ENCODE measurements at places on chromosomes 11 and 22.

DNA sequence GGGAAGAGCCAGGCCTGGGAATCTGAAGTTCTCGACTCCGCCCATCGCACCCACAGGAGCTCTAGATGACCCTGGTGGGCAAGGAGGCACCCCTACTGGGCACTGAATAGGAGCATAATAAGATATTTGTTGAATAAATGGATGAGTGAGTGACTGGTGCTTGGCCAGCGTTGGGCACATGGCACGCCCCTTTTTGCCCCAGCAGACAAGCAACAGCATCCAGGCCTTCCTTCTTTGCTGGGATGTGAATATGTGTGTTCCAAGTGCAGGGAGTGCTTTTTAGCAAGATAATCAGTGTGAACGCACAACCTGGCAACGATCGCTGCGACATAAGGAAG is 443 bp upstream of the CELF1 start:
- DNase-seq, result no peak

DNA sequence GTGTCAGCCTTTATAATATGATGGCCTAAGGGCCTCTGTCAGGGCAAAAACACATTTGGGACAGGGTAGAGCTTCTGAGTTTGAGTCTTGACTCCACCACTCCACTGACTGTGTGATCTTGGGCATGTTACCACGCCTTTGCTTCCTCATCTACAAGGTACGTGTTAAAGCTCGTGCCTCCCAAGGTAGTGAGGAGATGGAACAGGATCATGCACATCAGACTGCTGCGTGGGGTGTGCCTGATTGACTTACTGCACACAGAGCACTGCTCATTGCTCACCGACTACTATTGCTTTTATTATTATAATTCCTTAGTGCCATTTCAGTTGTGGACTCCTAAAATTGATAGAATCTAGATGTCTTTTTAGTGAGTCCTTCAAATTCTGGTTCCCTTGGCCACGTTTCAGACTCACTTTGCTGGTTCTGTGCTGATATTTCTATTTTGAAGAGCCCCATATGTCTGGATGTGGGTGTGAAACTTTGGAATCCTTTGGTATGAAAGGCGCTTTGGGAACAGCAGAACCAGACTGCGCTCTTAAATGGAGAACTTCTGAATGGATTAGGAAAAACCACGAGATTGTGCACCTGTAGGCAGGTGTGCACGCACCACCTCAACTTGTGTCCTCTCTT is 44.1 kb upstream of the RAB1B start:
- DNase-seq, result no peak

GRCh38 chr22:24355574-24355973 is 71.8 kb upstream of the ADORA2A start:
- no peak for DNase-seq

DNA sequence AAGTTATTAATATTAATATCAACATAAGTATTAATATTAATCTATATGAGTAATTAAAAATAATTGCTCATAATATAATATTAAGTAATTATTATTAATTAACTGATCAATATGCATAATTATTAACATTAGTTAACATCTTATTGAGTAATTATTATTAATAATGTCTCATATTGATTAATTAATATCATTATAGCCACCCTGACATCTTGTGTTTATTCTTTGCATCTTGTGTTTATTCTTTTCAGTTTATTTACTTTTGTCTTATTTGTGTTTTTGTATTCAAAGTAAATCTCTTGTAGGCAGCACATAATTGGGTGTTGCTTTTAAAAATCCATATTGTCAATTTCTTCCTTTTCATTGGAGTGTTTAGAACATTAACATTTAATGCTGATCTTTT is 56.6 kb downstream of the MYEOV start:
- no peak for DNase-seq

- no peak for DNase-seq
Measured at GRCh38 chr11:8870411-8871170, 40.4 kb upstream of the AKIP1 start.

- no peak for DNase-seq
Measured at GRCh38 chr11:62108017-62108750, 15.6 kb upstream of the INCENP start.

DNA sequence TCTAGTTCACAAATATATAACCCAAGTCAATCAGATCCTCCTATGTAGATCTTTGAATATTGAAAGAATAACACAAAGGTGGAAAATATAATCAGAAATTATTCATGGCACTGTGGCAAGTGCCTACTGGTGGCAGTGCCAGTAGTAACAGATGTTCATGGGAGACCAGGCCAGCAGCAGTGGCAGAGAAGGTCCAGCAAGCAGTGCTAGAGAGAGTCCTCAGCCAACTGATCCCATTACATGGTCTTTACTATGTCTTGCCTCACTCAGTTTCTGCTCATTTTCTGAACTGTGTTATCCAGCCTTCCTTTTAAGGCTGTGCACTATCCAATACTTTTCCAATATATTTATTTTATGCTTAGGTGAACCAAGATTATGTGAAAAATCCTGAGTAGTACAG is 124.9 kb downstream of the MRTFA start:
- DNase-seq, result no peak

- DNase-seq, result no peak
Measured at GRCh38 chr11:1453611-1454034, 33.0 kb downstream of the MOB2 start.

GRCh38 chr11:95485115-95485900 is 254.3 kb upstream of the SESN3 start:
- DNase-seq, result no peak

GRCh38 chr22:39276440-39277141 is 31.8 kb upstream of the PDGFB start:
- DNase-seq, result no peak

- no peak for DNase-seq
Measured at GRCh38 chr11:44774731-44775130, 48.0 kb downstream of the TSPAN18 start.

DNA sequence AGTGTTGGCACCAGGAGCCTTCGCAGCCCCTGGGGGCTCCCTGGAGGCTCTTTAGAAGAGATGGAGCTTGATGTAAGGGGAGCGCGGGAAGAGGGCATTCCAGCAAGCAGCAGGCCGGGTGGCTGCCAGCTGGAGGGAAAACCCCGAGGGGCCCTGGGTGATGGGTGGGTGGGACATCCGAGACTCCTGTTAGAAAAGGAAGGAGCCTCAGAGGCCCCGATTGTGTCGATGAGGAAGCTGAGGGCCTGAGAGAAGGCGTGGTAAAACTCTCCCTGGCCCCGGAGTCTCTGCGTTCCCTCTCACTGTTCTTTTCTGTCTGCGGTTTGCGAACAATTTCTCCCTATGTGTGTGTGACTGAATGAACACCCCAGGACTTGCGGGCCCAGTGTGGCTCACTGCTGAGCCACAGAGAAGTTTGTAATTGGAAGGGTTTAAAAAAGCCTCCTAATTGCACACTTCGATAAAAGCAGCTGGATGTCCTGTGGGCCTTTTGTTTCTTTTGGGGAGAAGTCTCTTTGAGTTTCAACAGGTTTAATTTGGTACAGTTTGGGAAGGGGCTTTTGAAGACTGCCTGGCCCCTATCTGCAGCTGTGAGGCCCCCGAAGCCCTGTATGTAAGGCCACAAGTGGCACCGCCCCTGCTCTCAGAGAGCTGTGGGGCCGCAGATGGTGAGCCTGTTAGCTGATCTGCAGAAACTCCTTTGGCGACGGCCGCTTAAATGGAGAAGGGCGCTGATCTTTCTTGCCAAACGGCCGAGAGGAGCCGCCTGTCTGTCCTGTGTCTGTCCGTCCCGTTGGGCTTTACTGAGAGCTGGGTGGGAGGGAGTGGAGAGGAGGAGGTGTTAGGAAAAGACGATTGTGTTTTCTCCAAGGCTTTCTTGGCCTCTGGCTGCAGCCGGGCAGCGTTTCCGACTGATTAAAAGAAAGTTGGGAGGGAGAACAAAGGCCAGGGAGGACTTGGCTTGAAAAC is 2.0 kb downstream of the FBLN1 start:
- DNase-seq, result no peak

DNA sequence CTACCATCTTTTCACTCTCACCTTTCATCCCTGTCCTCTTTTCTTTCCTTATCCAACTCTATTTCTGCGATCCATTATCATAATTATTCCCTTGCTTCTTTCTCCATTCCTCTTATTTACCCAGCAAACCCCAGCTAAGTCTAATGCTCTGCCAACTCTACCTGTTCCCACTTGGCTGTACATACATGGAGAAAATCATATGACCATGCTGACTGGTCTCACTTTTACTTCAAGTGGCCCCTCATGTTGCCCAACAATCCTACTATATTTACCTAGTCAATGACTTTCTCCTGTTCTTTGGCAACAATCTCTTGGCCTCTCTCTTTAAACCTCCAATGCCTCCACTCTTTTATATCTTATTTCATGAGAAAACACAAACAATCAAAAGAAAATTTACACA is 94.1 kb downstream of the USP35 start:
- DNase-seq, result no peak

- DNase-seq, result no peak
Measured at GRCh38 chr22:43821606-43822425, 9.7 kb upstream of the EFCAB6 start.

DNA sequence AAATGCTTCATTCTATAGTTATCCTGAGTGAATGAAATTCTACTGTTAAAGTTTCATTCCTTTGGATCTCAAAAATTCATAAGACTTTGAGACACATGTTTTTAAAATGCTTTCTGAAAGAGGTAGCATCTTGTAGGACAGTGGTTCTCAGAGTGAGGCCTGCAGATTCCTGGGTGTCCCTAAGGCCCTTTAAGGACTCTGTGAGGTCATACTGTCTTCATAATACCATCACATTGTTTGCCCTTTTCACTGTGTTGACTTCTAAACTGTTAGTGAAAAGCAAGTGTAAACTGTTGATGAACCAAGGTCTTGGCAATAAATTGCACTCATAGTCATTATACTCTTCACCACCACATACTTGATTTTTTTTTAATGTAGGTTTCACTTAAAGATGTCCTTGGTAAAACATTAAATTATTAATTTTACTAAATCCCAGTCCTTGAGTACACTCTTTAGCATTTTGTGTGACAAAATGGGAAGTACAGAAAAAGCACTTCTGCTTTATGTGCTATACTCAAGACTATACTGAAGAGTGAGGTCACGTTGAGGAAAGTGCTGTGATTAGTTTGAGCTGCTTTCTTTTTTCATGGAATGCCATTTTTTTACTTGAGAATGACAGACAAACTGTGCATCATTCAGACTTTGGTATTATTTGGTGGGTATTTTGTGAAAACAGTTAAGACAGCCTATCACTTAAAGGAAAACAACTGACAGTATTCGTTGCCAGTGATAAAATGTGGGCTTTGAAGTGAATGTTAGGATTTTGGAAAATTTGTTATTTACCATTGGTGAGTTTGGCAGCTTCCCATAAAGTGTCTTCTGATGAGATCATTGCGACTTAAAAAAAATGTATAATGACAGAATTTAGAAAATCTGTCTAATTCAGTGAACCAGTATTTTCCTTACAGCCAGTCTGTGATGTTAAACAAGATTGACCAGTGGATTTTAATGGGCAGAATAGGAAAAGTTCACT is 61.1 kb downstream of the SPECC1L start:
- no peak for DNase-seq

DNA sequence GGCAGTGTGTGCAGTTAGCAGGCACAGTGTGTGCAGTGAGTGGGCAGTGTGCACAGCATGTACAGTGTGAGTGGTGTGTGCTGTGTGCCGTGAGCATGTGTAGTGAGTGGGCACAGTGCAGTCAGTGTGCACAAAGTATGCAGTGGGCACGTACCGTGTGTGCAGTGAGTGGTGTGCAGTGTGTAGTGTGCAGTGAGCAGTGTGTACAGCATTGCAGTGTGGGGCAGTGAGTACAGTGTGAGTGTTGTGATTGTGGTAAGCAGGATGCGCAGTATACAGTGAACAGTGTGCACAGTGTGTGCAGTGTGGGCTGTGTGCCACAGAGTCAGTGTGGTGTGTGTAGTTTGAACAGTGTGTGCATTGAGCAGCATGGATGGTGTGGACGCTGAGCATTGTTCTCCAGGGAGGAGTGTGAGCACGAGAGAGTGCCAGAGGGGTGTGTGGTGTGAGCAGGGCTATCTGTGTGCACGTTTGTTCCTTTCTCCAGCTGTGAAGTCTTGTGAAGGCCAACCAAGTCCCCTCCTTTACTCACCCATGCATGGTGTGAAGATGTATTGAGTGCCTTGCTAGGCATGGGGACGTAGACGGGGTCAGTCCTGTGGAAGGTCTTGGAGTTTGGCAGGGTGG is 3.0 kb downstream of the SHANK3 start:
- DNase-seq, result no peak

GRCh38 chr11:124442442-124442841 is 3.1 kb downstream of the OR8B8 start:
- DNase-seq, result no peak

GRCh38 chr22:22720201-22720723 is 75.8 kb downstream of the GGTLC2 start:
- no peak for DNase-seq

GRCh38 chr11:10498022-10498400 is 42.9 kb downstream of the AMPD3 start:
- DNase-seq, result no peak

DNA sequence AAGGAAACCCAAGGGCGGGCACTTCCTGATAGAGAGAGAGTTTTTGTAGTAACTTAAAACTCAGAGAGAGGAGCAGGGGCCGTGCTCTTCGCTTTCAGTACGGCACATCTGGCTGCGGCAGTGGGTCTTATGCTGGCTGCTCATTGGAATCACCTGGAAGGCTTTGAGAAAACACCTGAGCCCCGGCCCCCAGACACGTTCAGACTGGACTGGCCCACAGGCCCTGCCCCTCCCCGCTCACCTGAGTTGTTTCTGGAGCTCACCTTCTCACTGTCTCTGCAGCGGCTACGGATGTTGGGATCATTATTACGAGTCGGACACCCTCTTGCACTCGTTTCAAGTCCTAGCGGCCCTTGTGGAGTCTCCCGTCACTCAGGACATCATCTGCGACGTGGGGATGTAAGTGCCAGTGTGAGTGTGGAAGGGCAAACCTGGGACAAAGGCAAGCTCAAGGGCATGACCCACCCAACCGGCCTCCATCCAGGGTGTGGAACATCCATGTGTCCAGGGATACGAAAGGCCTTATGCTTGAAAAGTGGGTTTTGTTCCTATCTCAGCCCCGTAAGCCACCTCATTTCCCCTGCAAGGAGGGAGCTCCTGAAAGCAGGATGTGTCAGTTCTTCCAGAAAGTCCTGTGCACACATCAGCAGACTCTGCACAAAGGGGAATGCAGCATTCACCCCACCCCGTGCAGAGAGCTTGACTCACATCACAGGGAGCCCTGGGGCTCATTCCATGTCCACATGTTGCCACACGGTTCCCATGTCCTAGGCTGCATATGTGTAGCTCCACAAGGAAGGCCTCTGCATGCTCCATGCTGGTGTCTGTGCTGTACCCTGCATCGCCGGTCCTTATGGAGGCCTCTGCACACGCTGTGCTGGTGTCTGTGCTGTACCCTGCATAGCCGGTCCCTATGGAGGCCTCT is 5.4 kb downstream of the NADSYN1 start:
- no peak for DNase-seq

GRCh38 chr22:37273126-37273845 is 9.0 kb upstream of the CYTH4 start:
- DNase-seq, result no peak

All from stimulated activated CD8-positive, alpha-beta memory T cell treated with anti-CD3 and anti-CD28 coated beads, Interleukin-4, amount 100 ng/mL, for 1 hour (primary cell).